ENCODE measurements at places on chromosomes 4 and X. TPM values are rescaled to one million over a fixed set of nuclear protein-coding genes. Genes with fewer than 3 reads are reported as not detected.

The CLCN5 gene
- total RNA-seq: 12.9 TPM

The ITGB1BP2 gene
- 1.4 TPM for total RNA-seq

The CD38 gene
- total RNA-seq: 8.5 TPM

The RNF150 gene
- 3.3 TPM for total RNA-seq

Data from lower lobe of right lung (tissue), 2 donors.